ENCODE measurements at places on chromosomes 3 and 15.

DNA sequence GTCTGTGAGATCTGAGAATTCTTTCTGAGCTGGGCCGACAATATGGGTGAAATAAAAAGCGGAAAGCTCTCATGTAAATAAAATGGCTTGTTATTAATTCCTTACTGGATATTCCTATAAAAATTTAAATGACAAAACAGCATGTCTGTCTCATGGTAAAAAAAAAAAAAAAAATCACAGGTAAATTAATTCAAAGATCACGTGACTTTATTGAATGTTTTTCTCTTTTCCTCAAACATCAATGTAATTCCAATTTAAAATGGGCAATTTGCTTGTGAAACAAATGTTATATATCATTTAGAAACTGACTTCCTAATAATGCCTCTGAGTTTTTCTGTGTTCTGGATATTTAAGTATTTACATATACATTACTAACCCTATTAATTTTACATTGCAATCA, 280.3 kb downstream of the NR2F2 start:
- DNase-seq = no peak

DNA sequence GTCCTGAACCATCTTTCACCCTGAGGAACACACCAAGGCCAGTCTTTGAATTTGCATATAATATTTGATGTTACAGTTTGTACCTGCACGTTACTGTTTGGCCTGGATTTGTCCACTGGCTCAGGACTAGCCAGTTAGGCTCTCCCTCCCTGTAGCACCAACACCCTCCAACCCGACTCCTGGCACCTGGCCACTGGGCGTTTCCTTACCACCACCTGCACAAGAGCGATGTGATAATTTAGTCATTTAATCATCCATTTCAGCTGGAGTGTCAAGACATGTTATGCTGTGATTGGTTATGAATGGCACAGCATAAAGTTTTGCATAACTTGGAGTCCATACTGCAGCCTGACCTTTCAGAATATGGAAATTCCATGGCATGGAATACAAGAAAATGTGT, 242.4 kb downstream of the KCNMB2 start:
- no peak for DNase-seq

DNA sequence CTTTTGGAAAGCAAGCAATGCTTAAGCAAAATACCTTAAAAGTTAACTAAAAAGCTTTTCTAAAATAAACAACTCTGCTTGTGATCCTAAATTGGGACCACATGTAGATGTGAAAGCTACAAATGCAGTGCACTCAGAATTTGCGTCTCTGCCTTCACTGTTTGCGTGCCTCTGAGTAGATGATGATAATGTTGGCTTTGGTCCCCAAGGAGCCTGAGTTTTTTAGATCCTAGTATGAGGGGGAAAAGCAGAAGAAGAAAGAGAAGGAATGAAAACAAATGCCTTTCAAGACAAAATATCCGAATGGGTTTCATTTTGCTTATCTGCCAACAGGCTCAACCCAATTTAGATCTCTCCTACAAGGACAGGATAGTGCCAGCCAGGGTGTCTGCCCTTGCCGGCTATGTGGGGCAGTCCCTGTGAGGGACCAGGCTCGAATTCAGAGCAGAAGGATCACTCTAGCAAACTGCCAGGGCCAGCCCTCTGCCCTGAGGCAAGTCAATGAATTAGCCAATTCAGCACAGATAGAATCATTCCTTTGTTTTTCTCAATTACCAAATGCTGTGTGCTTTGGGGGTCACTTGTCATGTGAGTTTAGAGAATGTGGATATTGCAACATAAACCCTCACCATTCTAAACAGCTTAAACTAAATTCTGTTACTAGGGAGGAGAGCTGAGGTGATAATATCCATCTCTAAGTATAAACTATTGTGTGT, 28.5 kb downstream of the SCG5 start:
- DNase-seq = no peak

DNA sequence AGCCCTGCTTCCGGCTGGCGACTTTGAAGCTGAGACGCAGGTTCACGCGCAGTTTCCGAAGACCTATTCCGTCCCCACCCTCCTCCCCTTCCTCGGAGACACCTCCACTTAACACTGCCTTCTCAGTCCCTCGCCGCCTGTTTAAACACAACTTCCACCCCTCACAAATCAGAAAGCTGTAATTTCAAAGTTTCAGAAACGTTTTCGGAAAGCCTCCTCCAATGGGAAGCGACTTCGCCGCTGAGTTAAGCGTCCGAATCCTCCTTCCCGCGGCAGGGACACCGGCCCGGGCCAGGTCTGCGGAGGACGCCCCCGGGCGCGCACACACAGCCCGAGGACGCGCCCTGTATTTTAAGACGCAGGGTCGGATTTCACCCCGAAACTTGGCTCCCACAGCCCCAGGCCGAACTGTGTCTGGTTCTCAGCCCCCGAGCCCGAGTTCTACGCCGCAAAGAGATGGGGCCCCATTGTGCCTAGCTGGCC, 559 bp upstream of the LRRN1 start:
- DNase-seq = peak; percentile 2

Measured in activated naive CD4-positive, alpha-beta T cell (primary cell).